ENCODE measurements at places on chromosomes 11 and 22. TPM values are rescaled to one million over a fixed set of nuclear protein-coding genes. Genes with fewer than 3 reads are reported as not detected.

Gene DMC1
- total RNA-seq, result 4.2 TPM

Gene LINC01488
- not detected for total RNA-seq

Gene FUT4
- total RNA-seq, result 6.2 TPM

Gene SERPINH1
- total RNA-seq, result 1,132 TPM

Gene SELENOH
- total RNA-seq, result 77.5 TPM

Gene ARHGAP8
- total RNA-seq, result 0.28 TPM

Gene LBHD1
- 2.5 TPM for total RNA-seq

Gene DCHS1
- 1.3 TPM for total RNA-seq

Gene GNG3
- total RNA-seq, result not detected

Gene PCF11
- total RNA-seq, result 38.6 TPM

Gene ALDH3B1
- 18.6 TPM for total RNA-seq
